Heart right ventricle (tissue), 16 donors: ENCODE measurements at places on chromosomes 2 and 18. TPM values are rescaled to one million over a fixed set of nuclear protein-coding genes. Genes with fewer than 3 reads are reported as not detected.
A peak's percentile ranks its signal among the peaks of the same experiment; 100 is the strongest.

GRCh38 chr2:75333646-75334045, 134.3 kb upstream of the TACR1 start:
- DNase-seq = no peak

- DNase-seq = no peak
Measured at GRCh38 chr2:112630268-112630667, 15.5 kb upstream of the SLC20A1 start.

EPAS1 gene
- 264 TPM for total RNA-seq

ASXL3 gene
- total RNA-seq = 3.0 TPM

DNA sequence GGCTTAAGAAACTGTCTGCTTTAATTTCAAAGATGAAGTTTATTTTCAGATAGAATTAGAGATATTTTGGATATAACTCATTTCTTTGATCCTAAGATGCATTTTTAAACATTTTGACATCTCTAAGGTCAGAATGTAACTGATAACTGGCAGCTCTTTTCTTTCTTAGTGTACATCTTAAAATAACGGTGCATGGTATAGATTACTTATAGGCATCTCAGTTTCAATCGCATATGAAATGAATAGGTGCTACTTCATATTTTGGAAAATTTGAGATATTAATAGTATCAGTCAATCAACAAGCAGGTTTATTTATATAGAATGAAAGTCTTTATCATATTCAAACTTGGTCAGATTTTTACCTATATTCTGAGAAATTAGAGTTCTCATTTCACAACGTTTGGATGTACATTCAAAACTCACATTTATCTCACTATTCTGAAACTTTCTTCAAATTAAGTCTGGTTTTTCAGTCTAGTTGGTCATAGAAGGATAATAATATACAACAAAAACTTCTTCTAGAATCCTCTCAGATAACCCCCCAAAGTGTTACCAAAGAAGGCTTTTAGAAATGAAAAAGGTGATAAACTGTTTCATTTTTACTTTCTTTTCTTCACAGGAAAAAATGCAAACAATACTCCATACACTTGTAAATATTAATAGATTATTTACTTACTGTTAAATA, 122.8 kb upstream of the WDSUB1 start:
- DNase-seq = no peak

GALR1 gene
- not detected for total RNA-seq

IL37 gene
- total RNA-seq = not detected

GRCh38 chr18:9842448-9842847, 43.3 kb upstream of the TXNDC2 start:
- DNase-seq = no peak

DNA sequence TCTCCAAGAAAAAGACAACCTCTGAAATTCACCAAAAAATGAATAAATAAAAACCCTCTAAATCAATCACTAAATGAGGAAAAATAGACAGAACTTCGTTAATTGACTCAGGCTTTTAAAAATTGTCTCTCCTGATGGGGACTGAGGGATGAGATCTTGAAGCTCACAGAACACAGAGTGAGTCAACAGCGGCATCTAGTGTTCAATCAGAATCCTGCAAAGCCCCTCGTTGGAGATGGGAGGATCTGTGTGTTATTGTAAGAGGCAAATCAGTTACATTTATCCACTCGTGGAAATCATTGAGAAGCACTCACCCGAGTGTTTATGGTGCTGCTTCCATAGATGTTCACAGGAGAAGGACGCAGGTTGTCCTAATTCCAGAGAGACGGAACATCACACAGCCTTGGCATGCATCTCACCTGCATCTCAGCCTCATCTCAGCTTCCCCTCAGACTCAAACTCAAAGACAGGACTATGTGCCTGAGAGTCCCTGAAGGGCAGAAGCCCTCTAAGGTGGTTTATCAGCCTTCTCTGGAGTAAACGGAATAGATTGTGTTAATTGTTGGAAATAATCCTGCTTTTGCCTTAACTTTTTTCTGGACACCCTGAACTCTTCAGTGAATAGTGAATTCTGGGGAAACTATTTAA, 82.0 kb downstream of the MREG start:
- peak; percentile 61 for DNase-seq
